ENCODE measurements at places on chromosomes 1 and 21.

GRCh38 chr21:39657091-39657689 lies 44.5 kb downstream of the B3GALT5 start:
- DNase-seq = no peak

- no peak for DNase-seq
Measured at GRCh38 chr21:43676391-43676790, 17.0 kb downstream of the RRP1B start.

DNA sequence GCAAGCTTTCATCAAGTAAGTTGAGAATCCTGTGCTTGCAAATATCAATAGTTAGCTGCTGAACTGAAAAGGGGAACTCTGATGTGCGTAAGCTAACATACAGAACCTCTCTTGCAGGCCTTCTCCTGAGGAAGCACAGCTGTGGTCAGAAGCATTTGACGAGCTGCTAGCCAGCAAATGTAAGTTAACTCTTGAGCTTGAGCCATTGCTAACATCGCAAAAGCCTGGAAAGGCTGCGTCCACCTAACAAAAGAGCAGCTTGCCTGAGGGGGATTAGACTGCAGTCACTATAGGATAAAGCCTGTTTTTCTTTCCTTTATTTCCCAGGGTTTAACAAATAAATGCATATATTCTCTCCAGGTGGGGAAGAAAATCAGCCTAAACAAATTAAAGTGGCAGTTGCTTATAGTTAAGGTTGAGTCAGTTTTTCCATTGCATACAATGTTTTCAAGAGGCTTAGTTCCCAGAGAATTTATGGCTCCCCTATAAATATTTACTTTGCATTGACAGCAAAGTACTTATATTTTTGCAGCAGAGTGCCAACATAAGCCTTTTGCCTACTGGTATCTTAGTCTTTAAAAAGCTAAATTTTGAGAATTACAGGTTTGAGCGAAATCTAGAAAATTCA lies 1.5 kb downstream of the RGS2 start:
- DNase-seq = no peak

GRCh38 chr1:103911450-103911849 lies 161.8 kb downstream of the AMY1C start:
- DNase-seq = no peak

Data from MG63 (cell line).